ENCODE measurements at places on chromosomes 5 and 9.

DNA sequence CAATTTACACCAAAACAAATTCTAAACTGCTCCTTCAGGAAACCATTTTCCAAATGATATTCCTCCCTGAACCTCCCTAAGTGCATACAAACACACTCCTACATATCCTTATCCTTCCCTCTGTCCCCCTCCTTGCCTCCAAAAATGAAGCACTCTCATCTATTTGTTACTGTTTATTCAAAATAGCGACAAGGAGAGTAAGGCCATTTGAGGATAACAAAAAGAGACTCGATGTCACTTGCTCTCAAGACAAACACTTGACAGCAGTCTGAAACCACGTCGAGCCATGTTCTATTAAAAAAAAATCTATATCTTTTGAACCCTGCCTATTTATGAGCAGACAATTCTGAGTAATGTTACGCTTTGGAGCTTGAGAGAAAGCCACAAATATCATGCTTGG, 547.9 kb downstream of the DTWD2 start:
- DNase-seq = no peak

DNA sequence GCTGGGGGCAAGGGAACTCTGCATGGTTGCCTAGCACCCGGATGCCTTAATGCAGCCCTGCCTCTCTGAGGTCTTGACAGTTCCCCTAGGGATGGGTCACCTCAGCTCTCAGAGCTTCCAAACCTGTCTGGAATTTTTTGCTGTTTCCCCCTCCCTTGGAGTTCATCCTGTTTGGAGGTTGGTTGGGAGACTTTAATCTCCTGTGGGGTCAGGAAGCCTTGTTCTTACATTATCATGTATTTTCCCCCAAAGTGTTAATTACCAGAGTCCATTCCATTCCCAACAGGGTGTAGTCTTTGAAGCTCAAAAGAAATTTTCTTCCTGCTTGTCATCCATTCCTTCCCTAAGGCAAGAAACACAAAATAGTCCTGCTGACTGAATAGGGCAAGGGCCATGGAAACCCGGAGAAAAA, 150.3 kb upstream of the SPRY4 start:
- DNase-seq = no peak

DNA sequence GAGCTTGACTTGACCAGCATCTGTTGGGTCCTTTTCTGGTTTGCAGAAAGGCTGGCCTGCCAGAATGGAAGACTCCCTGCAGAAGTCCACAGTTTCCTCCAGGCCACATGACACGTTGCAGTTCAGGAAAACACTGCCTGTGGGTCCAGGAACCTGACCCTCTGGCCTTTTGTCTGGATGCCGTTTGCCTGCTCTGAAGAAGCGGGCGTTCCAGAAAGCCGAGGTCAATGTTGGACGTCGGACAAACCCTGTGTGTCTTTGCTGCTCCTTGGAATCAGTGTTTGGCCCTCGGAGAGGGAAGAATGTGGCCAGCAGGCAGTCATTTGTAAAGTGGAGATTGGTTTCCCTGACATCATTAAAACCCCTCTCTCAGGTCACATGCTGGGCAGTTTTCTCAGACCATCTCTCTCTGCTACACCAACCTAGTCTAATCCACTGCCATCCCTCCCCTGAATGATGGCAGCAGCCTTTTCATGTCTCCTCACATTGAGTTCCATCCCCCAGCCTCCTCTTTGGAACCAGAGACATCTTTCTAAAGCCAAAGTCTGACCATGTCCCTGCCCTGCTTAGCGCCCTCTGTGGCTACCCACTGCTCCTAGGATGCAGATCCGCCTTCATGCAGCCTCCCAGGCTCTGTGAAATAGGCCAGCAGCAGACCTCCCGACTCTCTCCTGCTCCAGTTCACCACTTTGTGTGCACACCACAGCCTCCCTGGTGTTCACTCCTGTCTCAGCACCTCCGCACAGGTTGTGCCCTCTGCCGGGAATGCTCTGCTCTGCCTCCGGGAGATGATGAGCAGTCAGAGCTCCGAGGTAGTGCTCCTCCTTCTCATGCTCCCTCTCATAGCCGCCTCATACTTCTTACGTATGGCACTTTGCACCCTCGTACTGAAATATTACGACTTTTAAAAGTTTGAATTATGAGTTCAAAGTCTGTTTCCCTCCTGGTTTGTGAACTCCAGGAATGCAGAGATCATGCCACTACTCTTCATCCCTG, 75.6 kb downstream of the RALGPS1 start:
- no peak for DNase-seq

- no peak for DNase-seq
These were observed 1.6 kb upstream of the GALT start for GRCh38 chr9:34644766-34645314.

GRCh38 chr5:26003966-26004365, 1034.4 kb downstream of the CDH9 start:
- no peak for DNase-seq

DNA sequence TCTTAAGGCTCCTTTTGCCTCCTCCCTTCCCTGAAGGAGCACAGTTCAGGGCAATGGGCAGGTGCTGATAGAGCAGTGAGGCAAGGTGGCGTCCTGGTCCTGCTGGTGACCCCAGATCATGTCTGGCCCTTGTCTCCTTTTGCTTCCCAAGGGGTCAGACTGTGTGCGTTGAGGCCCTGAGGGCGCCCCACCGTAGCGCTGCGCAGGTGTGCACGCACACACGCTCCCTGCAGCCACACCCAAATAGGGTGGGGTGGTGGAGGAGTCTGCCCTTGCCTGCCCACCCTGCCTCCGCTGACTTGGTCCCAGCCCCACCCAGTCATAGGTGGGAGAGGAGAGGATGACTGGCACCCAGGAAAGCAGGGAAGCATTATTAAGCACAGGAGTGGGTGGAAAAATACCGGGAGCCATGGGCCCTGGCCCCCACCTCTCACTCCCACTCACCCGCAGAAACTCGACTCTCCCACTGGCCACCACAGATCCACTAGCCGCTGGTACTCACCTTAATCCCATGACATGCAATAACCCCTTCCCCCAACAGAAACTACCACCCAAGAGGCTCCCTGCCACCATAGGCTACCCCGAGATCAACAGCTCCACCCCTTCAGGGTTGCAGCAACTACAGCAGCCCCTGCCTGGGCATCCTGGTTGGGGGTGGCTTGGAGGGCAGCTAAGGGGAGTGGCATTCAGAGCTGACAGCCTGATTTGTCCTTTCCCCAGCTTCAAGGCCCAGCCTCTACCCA, 16.7 kb downstream of the PDLIM4 start:
- no peak for DNase-seq

Measured in cardiac fibroblast (primary cell).